ENCODE measurements at places on chromosomes 6 and 20.

GRCh38 chr6:74268815-74269599 is 573.0 kb downstream of the CD109 start:
- no peak for DNase-seq

DNA sequence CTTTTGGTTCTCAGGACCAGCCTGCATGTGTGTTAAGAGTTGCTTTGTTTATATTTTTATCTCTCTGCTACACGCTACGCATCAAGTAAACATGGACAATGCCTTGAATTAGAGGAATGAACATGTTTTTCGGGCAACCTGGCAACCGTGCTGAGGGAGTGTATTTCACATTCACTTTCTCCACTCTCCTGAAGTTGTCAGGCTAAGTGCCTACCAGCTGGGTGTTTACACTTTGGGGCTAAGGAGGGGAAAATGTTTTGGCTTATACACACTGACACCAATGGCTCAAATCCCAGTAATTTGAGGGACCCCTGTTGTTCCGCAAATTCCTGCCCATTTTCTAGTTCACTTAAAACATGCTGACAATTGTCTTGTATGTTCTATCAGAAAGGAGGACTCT is 141.5 kb upstream of the PDE7B start:
- DNase-seq: no peak

GRCh38 chr6:33696548-33697518 is 14.7 kb downstream of the UQCC2 start:
- peak; percentile 72 for DNase-seq

- no peak for DNase-seq
Measured at GRCh38 chr6:44627091-44627882, 239.8 kb downstream of the CDC5L start.

DNA sequence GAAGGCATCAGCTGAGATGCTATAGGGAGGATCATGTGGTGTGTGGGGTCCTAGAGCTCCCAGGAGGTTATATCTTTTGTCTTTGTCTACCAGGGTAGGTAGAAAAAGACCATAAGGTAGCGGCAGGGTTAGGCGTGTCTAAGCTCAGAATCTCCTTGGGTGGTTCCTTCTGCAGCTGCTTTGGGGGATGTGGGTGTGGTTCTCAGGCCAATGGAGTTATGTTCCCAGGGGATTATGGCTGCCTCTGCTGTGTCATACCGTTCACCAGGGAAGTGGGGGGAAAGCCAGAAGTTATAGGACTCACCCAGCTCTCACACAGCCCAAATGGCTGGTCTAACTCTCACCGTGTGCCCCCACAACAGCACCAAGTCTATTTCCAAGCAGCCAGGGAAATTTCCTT is 107.4 kb upstream of the ADGRB3 start:
- no peak for DNase-seq

- peak; percentile 76 for DNase-seq
Measured at GRCh38 chr6:137707590-137708360, 159.3 kb upstream of the TNFAIP3 start.

Measured in EL (cell line).